Neural progenitor cell (in vitro differentiated cells): ENCODE measurements at places on chromosomes 5 and 9.

DNA sequence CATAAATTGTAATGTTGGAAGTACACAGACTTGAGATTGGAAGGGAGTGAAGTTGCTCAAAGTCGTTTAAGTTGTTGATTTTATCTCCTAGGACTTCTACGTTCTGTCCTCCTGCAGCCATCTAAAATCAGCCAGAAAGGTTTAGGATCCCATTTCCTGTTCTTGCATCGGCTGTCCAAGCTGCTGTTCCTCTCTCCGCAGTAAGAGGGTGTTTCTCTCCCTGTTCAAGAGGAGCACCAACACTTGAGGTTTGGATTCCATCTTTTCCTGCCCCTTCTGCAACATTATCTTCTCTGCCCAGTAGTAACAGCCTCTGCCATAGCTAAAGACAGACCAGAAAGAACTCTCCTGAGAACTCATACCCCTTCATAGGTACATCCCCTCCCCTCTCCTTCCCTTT lies 373.4 kb downstream of the GADD45G start:
- DNase-seq: peak; percentile 29

DNA sequence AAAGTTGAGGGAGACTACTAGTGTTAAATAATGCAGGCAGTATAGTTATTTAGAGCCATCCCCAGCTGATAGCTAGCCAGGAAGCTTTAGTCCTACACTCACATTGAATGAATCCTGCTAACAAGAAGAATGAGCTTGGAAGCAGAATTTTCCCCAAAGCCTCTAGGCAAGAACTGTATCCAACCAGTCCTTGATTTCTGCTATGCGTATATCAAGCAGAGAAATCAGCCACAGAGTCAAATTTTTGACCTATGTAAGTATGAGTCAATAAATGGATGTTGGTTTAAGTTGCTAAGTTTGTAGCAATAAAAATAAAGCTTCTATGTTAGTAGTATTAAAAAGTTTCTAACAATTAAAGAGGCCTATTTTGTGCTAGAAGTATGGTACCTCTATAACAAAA lies 672.1 kb upstream of the CHD1 start:
- DNase-seq: no peak

DNA sequence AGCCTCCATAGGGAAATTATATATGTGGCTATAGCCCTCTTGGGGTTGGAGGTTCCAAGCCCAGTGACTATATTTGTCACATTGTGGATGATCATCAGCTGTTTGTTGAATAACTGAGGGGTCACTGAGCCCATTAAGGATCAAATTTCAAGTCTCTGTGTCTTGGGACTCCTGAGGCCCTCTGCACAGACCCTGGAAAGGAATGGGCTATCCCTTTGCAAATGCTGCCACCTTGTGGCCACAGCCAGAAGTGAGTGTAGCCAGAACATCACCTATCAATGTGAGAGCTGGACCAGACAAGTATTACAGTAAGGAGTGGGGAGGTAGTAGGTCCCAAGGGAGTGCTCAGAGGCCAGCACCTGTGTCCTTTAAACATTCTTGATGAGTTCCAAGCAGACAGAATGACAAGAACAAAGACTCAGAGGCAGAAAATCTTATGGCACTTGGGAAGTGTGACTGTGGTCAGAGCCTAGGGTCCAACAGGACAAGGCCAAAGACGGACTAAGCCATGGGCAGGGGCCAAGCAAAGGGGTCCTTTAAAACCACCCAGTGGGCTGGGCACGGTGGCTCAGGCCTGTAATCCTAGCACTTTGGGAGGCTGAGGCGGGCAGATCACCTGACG lies 8.2 kb downstream of the RPP25L start:
- peak; percentile 90 for DNase-seq

GRCh38 chr5:154444556-154445421 lies 1.0 kb upstream of the SAP30L start:
- DNase-seq: peak; percentile 59

DNA sequence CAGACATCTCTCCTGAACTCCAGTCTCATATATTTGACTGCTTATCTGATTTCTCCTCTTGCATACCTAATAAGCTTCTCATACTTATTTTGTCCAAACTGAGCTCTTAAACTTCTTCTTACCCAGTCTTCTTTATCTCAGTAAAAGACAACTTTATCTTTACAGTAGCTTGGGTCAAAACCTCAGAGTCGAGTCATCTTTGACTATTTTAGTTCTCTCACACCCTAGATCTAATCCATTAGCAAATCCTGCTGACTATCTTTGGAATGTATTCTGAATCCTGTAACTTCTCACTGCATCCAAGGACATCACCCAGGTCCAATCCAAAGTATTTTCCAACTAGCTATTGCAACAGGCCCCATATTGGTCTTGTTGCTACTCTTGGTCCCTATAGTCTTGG lies 11.8 kb upstream of the JAK2 start:
- no peak for DNase-seq

DNA sequence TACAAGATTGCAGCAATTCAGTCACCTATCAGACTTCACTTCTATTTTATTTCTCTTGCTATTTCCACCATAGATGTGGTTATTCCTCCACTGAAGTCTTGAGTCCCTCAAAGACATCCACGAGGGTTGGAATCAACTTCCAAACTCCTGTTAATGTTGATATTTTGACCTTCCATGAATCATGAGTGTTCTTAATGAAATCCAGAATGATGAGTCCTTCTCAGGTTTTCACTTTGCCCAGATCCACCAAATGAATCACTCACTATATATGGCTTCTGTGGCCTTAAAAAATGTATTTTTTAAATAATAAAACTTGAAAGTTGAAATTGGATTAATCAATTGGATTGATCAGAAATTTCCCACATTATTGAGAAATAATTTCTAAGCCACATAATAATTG lies 1821.0 kb downstream of the EFNA5 start:
- DNase-seq: no peak

- DNase-seq: peak; percentile 55
These were observed 217.7 kb upstream of the TBCA start for GRCh38 chr5:77993855-77994318.

GRCh38 chr9:81234924-81235610 lies 454.3 kb downstream of the TLE1 start:
- peak; percentile 26 for DNase-seq

DNA sequence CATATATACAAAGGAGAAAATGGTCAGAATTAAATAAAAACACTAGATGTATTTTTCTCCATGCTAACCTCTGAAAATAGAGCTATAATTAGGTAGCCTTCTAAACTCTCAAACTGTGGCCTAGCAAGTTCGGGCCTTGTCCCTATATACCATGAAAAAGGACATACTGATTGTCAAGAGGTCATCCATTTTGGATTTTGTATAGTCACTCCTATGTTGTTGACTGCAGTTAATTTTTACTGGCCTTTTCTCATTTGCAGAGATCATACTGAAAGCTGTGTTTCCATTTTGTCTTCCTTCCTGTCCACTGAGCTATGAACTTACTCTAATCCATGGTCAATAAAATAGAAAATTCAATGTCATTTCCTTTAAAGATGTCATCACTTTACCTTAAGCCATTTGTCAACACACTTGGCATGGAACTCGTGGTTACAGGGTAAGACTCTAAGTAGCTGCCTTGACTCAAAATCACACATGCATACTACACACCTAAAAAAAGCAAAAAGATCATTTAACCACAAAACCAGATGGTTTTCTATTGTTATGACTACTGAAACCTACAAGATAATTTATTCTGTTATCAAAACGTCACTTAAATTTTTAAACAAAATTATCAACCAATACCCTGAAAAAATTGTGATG lies 58.0 kb downstream of the RNF38 start:
- no peak for DNase-seq
